ENCODE measurements at places on chromosomes 2 and 18.

- DNase-seq = no peak
Observed at GRCh38 chr2:45923701-45924100, 272.2 kb downstream of the PRKCE start.

- DNase-seq = no peak
Observed at GRCh38 chr2:204251158-204251997, 293.9 kb upstream of the PARD3B start.

- DNase-seq = peak; percentile 83
Observed at GRCh38 chr2:215718890-215719289, 283.0 kb upstream of the FN1 start.

DNA sequence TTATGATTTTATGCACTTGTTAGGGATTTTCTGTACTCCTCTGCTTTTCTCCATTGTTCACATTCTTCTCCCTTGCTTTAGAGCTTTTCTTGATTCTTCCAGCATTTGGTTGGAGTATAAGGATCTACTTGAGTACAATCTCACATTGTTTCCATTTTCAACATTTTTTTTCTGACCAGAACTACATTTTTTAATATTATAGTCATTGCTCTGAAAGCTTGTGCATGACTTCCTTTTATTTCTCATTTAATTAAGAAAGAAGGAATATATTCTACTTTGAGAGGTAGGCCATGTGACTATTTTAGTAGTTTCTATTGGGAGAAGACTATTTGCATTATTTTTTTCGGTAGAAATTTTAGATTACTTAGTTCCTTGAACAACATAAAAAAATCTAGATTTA, 200.4 kb downstream of the TMEM247 start:
- DNase-seq = no peak

Data from dermis blood vessel endothelial cell (primary cell).